ENCODE measurements at places on chromosomes 7 and 10.

DNA sequence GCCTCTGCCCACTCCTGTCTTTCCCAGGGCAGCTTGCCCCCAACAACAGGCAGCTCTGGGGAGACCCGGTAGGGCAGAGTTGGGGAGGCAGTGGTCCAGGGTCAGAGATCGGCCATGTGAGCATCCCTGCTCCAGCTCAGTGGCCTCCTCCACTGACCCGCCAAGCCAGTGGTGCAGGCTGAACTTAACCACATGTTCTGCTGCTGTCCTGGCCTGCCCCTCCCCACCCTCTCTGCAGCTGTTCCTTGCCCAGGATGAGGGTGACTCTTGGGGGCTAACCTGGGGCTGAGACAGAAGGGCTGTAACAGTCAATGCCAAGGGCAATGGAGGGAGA is 349.3 kb downstream of the PLXNA4 start:
- no peak for DNase-seq

DNA sequence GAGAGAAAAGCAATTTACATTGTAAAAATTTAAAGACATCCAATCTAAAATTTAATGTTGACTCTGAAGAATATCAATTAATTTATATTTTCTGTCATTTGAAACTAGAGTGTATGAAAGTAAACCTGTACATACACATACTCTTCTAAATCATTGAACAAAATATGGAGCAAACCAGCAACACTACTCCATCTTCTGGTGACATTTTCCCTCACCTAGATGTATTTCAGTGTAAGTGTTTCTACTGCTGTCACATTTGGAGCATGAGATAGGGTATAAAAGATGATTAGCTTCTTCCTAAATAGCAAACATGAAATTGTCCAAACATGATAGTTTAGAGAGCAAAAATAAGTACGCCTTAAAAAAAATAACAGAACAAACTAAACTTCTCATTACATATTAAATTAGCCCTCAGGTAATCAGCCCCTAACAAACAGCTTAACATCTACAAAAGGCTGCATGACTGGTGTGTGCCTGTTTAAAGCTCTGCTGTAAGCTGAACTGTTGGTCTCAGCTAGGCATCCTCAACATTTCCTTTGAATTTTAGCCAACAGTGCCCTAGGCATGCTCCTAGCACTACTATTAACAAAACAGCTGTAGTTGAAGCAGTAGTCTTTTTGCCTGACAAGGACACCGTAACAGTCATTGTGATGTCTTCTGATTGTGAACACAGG is 189.8 kb downstream of the CTNNA3 start:
- no peak for DNase-seq

- no peak for DNase-seq
These were observed 27.9 kb downstream of the AHR start for GRCh38 chr7:17326378-17326777.

- DNase-seq, result no peak
These were observed 2.2 kb downstream of the MAFK start for GRCh38 chr7:1532456-1533254.

GRCh38 chr10:84140036-84140379 is 699 bp downstream of the GHITM start:
- DNase-seq, result no peak

GRCh38 chr7:80335511-80336231 is 176.2 kb downstream of the GNAT3 start:
- peak; percentile 89 for DNase-seq

- DNase-seq, result no peak
These were observed 5.2 kb downstream of the CALN1 start for GRCh38 chr7:72406820-72407403.

DNA sequence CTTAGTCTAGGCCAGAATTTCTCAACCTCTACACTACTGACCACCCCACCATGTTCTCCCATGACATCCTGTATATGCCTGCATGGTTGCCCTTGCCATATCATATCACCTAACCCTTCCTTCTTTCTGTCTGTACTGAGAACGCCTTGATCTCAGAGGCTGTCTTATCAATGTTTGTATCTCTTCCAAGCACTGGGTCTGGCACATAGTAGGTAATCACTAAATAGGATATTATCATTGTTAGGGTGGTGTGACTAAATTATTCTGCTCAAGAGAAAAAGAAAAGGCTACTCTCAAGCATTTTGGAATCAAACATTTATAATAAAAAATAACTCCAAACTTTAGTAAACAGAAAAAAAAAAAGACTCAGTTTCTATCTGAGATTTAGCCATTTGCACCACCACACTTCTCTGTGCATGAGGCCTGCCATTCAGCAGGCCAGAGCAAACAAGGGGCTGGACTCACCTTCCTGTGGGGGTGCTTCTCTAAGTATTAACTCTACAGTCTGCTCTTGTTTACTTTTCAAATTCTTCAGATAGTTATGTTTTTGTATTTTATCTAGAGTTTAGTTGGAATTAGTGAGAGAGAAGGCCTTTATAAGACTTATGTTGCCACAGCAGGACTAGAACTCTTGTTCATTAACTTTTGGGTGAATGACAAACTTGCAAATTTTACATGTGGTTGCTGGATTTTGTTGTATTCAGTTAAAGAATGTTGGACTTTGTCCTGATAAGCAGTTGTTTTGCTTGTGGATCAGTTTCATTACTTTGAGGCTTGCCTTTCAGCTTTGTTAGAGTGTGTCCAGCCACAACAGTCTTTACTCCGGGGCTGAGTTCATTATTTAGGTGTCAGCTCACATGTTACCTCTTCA is 5.4 kb downstream of the AGBL3 start:
- DNase-seq, result no peak

- DNase-seq, result no peak
These were observed 110.6 kb upstream of the SAMD8 start for GRCh38 chr10:75000748-75001321.

- DNase-seq, result no peak
These were observed 73.3 kb downstream of the THSD7A start for GRCh38 chr7:11758627-11759111.

- DNase-seq, result no peak
These were observed 315.3 kb downstream of the SNX13 start for GRCh38 chr7:17625043-17625442.

GRCh38 chr7:150965273-150965830 is 12.8 kb downstream of the KCNH2 start:
- DNase-seq, result no peak

- no peak for DNase-seq
These were observed 118.2 kb upstream of the KIF5B start for GRCh38 chr10:32174349-32174893.

DNA sequence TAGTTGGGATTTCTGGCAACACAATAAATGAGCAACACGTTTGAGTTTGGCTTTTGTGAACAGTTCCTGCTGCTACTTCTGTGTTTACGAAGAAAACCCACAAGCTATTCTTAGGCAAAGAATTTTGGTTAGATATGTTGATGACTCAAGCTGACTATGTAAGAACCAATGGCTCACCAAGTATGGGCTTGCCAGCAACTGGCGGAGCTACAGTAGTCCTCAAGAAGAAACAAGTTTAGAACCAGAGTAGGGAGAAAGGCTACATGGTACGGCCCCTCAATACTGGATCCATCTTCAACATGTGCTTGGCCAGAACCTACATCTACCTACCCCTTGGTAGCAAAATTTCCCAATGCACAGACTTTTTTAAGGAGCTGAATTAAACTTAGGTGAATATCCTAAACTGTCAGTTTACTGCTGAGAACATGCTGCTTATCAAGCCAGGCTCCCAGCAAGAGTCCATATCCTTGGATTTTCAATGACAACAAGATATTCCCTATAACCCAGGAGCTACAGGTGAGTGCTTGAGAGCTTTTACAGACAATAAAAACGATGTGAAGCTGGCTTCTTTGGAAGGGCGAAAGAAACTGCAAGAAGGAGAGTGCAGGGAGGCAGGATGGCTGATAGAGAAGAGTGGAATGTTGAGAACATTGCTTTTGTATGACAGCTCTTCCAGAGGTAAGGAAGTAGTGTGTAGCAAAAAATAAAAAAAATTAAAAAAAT is 74.3 kb upstream of the ASAH2 start:
- DNase-seq, result no peak

GRCh38 chr10:129328546-129328945 is 138.5 kb upstream of the MGMT start:
- DNase-seq, result no peak

GRCh38 chr10:58367069-58367468 is 18.1 kb upstream of the TFAM start:
- DNase-seq, result no peak

GRCh38 chr7:101816595-101817470 is 593 bp upstream of the CUX1 start:
- no peak for DNase-seq

All from SHP77 treated with DMSO at 0.1 percent for 48 hours (cell line).